ENCODE measurements at places on chromosomes 3 and 15.

DNA sequence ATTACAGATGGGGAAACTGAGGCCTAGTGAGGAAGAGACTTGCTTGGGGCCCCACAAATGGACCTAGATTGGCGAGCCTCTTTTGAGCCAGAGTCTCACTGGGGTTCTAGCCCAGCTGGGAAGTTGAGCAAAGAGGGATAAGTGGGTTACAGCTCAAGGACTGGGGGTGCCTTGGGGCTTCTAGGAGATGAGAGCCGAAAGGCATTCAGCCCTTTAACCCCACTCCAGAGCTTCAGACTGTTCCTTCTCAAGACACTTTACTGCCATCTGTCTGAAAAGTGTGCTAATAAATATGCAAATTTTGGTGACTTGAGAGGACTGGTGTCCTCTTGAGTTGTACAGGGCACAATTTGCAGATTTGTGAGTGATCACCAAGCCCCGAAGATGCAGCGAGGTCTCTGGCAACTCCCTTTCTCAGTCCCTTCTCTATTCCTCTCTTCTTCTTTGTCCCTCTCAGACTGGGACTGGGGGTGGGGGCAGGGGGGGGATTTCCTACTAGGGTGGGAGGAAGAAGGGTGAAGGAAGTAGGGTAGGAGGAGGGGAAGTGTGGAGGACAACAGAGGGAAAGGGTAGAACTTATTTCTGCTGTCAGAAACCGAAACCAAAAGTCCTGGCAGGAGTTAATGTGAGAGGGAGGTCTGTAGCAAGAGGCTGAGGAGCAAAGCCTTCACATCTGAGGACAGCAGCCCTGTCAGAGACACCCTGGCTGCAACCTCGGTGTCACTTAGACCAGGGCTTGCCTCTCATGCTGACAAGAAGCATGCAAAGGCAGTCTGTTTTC is 16.2 kb upstream of the ANKDD1A start:
- peak; percentile 35 for DNase-seq

DNA sequence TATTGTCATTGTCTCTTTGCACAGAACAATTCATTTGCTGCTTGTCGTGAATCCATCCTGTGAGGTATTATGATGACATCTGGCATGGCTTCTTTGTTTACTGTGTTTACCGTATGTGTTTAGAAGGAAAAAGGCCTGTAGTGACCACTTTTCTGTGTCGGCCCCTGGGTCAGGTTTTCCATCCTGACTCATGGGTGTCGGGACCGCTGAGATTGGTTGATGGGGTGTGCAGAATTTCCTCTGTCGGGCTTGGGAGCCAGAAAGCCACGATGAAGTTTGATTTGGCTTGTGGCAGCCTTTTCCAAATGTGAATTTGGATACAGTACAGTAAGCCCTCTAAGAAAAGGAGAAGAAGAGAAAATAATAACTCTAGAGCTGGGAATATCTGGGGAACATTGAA is 113.5 kb downstream of the FNDC3B start:
- no peak for DNase-seq

- no peak for DNase-seq
Observed at GRCh38 chr3:4270720-4271119, 32.4 kb upstream of the SETMAR start.

- DNase-seq: no peak
Observed at GRCh38 chr3:458653-459310, 262.2 kb downstream of the CHL1 start.

DNA sequence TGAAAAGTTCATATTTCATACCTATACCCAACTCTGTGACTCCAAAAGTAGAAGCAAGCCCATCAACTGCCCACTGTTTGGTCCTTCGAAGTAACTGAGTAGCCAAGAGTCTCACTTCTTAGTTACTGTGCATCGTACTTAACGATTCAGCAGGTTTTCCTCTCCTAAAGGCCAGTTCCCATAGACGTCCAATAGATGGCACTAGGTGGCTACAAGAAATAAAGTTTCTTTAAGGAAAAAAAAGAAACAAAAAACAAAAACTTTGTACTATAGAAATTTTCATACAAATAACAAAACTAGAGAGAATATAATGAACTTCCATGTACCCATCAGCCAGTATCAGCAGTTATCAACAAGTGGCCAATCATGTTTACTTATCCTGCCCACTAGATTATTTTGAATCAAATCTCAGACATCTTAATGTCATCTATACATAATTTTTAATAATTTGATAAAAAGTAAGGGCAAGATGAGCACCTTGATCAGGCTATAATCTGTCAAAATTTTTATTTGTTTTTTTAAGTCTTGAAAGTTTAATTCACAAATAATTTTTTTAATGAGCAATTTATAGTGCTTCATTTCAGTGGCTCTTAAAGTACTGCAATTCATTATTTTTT is 63.8 kb upstream of the ACP3 start:
- peak; percentile 58 for DNase-seq

DNA sequence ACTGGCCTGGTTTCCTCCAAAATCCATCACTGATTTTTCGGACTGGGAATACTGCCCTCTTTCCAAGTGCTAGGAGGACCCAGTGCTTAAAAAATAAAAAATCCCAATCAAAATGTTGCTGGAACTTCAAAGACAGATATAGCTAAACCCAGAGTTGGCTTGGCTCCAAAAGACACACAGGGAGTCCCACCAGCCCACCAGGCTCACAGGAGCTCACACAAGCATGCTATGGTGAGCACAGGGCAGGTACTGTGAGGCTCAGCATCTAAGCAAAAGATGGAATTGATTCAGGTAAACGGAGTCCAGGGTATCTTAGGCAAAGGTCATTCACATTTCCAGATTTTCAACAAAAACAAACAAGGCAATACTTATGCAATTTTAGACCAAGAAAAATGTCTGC is 3.7 kb downstream of the TRANK1 start:
- DNase-seq: no peak

GRCh38 chr3:107588217-107588616 is 65.5 kb downstream of the BBX start:
- DNase-seq: no peak

DNA sequence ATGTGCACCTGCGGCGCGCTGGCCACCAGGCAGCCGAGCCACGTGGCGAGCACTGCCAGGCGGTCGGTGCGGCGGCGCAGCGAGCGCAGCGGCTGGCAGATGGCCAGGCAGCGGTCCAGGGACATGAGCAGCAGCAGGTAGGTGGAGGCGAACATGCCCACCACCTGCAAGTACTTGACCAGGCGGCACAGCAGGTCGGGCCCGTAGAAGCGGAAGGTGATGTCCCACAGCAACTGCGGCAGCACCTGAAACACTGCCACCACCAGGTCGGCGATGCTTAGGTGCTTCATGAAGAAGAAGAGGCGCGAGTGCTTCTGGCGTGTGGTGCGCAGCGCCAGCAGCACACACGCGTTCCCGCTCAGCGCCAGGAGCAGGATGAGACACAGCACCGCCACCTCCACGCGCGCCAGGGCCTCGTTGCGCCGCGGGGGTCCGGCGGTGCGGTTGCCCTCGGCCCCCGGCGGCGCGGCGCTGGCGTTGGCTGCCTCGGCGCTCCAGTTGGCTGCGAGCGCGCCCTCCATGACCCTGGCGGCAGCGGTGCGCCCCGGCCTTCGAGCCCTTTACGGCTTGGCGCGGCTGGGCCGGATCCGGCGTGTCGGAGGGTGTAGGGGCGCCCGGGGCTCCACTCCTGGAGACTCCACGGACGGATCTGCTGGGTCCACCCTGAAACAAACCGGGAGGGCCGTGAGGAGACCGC is 1.6 kb downstream of the OXTR start:
- DNase-seq: peak; percentile 44

Measured in fibroblast of skin of right quadriceps (primary cell).